ENCODE measurements at places on chromosomes 4 and X. TPM values are rescaled to one million over a fixed set of nuclear protein-coding genes. Genes with fewer than 3 reads are reported as not detected.

GRCh38 chr4:71004281-71004851 lies 10.9 kb downstream of the DCK start:
- no peak for DNase-seq

- no peak for DNase-seq
Observed at GRCh38 chr4:184937030-184937710, 81.1 kb upstream of the HELT start.

DNA sequence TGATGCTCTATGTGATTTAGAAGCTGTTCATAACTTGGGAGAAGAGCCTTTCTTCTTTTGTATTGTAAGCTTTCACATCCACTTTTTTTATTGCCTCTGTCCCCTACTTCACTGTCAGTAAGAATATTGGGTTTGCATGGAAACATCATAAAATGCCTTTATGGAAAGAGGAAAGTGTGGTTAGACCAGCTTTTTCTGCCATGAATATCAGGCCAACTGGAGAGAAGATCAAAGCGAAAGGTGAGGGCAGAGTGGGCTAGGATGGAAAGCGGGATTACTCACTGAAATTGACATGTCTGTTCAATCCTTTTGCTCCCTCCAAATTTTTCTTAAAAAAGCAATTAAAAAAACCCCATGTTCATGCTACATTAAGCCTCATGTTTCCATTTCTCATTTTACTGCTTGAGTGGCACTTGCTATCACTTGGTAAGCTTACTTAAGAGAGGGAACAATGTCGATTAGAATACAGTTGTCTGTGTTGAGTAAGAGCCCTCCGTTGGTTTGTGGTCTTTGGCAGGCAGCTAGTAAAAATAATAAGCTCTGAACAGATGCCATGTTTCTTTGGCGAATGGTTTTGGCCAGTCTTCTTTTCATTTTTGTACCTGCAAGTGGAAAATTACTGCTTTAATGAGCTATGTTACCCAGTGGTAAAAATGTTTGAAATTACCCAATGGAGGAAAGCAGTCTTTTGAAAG lies 35.9 kb downstream of the SUPT20HL1 start:
- DNase-seq, result no peak

DNA sequence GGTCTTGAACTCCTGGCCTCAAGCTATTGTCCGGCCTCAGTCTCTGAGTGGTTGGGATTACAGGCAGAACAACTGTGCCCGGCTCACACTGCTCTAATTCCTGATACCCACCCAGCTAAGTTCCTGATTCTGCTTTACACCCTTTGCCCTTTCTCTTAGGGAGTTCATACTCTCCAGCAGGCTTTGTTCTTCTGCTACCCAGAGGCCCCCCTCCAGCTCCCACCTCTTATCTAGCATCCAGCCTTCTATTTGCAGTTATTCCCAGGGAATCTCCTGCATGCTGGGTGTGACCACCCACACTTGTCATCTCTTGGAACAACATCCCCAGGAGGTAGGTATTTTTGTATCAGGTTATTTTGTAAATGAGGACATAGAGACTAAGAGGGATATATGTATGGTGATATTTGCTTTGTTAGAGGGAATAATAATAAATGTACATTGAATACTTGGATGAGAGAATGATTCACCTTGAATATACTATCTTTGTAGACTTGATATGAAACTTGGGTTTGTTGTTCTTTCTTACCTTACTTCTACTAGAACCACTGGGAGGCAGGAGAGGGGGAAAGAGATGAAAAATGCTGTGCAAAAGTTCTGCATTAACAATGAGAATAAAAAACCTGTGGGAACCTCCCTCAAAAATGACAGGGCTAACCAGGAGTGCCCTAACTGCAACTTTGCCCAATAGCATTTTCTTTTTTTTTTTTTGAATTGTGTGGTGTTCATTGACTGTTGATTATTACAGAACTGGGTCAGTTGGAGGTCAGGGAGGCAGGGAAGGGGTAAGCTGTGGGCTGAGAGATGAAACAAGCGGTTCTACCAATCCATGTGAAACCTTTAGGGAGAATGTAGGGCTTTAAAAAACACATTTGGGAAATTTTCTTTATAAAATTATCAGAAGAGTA lies 157.4 kb downstream of the SPRY1 start:
- no peak for DNase-seq

The NHSL2 gene
- 1.3 TPM for total RNA-seq

The PHKA1 gene
- 1.8 TPM for total RNA-seq

The GLA gene
- 8.2 TPM for total RNA-seq

The NLGN4X gene
- total RNA-seq, result 1.5 TPM

The TMPRSS11D gene
- not detected for total RNA-seq

The SSR4 gene
- 211 TPM for total RNA-seq

The FAM114A1 gene
- total RNA-seq, result 52.6 TPM

All from left lobe of liver (tissue), 2 donors.